Mucosa of descending colon (tissue), 3 donors: ENCODE measurements at places on chromosomes 6 and 20. TPM values are rescaled to one million over a fixed set of nuclear protein-coding genes. Genes with fewer than 3 reads are reported as not detected.
A peak's percentile ranks its signal among the peaks of the same experiment; 100 is the strongest.

The CALHM4 gene
- not detected for total RNA-seq

The PERP gene
- 72.9 TPM for total RNA-seq

The BFSP1 gene
- total RNA-seq = 0.70 TPM

The HCRTR2 gene
- not detected for total RNA-seq

DNA sequence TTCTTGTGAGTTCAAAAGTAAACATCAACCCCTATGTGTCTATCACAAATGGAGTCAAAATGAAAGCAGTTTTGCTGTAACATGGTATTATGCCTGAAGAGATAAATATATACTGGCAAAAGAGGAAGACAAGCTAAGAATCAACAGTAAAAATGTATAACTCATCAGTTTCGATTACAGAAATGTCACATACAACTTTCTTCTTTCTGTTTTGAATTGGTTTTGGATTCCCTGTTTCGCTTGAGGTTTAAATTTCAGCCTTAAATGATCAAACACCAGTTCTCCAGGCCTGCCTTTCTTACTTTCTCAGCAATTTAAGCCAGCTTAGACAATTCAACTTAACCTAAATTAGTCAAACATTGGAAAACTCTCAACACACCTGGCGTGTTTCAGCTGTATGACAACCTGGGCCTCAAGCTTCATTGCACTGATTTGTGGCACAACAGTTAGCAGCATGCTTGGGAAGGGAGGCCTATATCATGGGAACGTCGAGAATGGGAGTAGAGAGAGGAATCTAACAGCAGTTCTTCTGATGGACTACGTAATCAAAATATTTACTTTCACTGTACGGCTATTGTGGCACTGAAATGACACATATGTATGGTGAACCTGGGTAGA lies 51.9 kb upstream of the MARCKS start:
- no peak for DNase-seq

- DNase-seq = no peak
These were observed 256.2 kb downstream of the EPHA7 start for GRCh38 chr6:93163146-93163545.

DNA sequence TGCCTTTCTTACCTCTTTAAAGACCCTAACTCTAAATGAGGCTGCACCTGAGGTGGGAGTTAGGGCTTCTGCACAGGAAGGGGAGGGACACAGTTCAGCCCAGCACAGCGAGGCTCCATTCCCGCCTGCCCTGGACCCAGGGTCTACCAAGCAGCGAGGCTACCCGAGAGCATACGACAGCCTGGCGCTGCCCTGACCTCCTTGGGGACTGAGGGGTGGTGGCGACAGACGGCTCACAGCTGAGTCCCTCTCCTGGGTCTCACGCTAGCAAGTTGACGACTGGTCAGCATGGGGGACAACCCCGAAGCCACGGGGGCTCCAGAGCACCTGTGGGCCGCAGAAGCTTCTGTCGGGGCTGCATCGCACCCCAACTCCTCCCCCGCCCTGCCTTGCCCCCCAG lies 24.4 kb downstream of the SLC17A9 start:
- no peak for DNase-seq

- DNase-seq = no peak
These were observed 2.5 kb upstream of the LSM14B start for GRCh38 chr20:62119591-62120364.

DNA sequence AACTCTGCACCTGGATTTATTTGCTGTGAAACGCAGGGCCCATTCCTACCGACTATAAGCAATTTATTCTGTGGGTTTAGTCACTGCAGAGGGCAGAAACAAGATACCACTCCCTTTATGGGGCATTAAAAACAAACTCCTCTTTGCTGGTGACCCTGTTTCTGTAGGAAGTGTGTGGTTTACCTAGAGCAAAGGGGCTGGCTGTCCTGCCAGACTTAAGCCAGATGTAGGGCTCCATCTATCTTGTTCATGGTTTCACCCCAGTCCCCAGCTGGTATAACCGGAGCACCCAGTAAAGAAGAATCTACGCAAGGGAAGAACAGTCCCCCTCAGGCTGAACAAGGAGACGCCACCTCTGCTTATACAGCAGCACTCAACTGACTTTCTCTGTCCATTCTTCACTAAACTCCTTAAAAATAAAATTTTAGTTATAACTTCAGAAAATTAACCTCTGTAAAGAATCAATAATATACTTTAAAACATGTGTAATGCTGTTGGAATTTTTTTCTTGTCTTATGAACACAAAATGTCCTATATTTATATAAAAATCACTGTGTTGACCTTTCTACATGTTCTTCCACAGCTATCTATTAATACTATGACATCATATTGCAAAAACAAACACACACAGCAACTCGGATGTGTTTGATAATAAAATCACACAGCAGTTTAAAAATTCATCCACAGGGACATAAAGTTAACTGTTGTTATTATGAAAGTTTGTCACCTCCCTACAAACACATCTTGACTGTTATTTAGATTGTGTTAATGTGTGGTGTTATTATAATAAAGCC lies 126.1 kb upstream of the RPS6KA2 start:
- no peak for DNase-seq

- DNase-seq = no peak
These were observed 19.4 kb downstream of the MDGA1 start for GRCh38 chr6:37678078-37678846.

GRCh38 chr6:161318456-161318855 lies 44.6 kb upstream of the AGPAT4 start:
- no peak for DNase-seq

DNA sequence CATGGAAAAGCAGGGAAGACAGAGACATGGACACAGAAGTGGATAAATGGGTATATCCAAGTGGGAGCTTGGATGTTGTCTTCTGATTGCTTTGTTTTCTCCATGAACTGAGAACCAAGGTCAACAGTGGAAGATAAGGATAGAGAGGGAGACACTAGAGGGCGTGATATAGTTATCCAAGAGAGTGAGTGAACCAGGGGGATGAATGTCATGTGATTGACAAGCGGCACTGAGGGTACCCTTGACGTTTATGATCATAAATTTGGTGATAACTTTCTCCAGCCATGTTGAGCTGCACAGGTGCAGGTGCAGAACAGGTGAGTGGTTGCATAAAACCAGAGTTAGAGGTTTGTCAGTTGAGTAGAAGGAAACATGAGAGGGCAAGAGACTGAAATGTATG lies 20.7 kb downstream of the EBF4 start:
- DNase-seq = no peak

DNA sequence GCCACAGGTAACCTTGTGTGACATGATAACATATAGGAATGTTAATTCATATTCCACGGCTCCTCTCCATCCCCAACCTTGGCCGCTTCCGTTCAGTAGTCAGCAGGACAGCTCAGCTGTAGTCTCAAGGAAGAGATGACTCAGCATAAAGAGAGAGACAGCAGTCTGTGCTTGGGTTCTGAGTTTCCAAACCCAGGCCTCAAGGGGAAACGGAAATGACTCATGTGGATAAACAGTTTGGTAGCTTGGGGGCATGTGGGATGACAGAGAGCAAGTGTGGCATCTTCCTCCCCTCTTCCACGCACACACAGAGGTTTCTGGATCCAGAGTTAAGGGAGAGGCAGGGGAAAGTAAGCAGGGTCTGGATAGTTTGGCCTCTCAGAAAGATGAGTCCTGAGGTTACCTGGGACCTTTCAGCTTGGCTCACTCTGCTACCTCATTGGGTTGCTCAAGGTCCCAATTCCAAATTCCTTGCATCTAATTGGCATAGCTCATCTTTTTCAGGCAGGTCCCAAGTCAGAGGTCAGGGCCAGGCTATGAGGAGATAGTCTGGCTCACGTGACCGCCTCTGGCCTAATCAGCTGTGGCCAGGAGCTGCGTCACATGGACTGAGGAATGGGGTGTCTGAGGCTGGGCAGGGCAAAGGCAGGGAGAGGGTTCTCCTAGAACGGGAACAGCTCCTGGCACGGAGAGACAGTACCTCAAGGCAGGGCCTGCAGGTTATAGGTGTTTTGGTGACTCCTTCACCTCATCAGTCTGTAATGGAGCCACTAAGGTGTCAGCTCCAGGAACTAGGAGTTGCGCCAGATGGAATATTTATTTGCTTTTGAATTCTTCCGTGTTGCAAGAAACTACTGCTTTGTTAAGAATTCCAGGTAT lies 36.5 kb upstream of the MLN start:
- peak; percentile 20 for DNase-seq

- DNase-seq = no peak
These were observed 506 bp downstream of the ARFGAP1 start for GRCh38 chr20:63273059-63273579.

GRCh38 chr6:139378226-139378625 lies 3.8 kb upstream of the CITED2 start:
- no peak for DNase-seq

DNA sequence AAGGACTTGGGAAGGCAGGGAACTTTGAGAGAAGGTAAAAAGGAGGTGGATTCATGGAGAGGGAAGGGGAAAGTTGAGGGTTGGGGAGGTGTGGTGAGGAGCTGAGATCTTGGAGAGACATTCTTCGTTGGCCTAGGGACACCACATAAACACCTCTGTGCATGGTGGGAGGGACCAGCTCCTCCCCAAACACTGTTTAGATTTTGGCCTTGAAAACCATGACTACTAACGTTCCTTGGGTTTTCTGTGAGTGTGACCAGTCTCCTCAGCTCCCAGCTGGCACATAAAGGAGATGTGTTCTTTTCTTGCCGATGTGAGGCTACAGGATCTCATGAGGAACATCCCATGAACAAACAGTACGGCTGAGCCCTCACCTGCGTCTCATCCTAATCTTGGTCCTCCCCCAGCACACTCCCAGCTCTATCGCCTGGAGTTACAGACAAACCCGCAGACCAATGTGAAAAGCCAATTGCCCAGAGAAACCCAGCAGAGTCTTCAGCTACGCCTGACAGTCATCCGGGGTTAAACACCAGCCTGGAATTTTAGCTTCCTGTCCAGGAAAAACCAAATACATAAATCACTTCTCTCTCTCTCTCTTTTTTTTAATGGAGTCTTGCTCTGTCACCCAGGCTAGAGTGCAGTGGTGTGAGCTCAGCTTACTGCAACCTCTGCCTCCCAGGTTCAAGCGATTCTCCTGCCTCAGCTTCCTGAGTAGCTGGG lies 22.0 kb upstream of the DDR1 start:
- no peak for DNase-seq

DNA sequence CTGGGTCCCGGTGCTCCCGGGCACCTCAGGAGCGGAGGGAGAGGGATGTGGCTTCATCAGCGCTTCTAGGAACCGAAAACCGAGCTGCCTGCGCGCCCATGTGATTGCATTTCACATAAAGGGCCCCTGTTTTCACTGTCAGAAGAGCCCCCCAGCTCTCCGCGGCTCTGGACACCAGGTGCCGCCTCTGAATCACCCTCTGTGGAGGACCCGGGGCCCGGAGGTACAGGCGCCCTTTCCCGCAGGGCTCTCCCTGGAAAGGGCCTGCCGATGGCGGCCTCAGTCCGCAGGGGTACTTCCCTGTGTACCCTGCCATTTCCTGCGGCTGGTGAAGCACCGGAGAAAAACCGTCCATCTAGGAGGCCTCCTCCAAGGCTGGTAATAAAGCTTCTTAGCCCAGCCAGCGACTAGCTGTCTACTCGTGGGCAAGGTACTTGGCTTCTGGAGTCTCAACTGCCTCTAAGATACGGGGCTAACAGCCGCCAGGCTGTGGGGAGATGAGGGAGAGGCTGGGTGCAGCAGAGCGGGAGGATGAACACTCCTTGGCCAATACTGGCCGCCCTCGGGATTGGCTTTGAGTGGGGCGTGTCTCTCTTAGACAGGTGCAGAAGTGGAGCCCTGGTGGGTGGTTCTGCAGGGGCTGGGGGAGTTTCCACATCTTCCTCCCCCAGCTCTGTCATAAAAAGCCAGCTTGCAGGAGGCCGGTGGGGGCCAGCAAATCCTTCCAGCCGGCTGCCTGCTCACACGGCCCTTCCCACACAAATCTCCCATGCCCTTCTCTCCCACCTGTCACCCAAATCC lies 1.6 kb downstream of the PPP1R16B start:
- peak; percentile 18 for DNase-seq

DNA sequence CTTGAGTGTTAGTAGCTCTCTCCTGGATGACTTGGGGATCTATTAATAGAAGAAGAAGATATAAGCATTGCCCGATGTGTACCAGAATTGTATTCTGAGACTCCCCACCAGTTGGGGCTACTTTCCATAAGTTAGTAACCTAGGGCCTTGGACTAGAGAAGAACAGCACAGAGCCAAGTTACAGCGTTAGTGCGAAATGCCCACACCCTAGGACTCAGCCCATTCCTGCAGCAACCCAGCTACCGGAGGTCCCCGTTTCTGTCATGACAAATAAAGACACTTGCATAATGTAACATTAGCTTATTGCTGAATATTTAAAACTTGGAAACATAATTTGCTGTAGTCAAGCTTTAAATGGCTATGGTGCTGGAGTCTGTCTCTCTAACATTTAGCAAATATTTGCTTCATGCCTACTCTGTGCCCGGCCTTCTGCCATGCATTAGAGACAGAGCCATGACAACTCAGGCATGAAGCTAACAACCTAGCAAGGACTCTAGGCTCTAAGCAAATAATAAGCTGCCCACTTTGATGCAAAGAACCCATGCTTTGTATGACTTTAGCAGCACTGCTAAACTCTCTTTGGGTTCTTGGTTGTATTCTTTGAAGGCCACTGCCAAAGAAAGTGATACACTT lies 103.4 kb upstream of the COL21A1 start:
- DNase-seq = no peak

- DNase-seq = no peak
These were observed 274.1 kb downstream of the HACE1 start for GRCh38 chr6:104585646-104586045.

DNA sequence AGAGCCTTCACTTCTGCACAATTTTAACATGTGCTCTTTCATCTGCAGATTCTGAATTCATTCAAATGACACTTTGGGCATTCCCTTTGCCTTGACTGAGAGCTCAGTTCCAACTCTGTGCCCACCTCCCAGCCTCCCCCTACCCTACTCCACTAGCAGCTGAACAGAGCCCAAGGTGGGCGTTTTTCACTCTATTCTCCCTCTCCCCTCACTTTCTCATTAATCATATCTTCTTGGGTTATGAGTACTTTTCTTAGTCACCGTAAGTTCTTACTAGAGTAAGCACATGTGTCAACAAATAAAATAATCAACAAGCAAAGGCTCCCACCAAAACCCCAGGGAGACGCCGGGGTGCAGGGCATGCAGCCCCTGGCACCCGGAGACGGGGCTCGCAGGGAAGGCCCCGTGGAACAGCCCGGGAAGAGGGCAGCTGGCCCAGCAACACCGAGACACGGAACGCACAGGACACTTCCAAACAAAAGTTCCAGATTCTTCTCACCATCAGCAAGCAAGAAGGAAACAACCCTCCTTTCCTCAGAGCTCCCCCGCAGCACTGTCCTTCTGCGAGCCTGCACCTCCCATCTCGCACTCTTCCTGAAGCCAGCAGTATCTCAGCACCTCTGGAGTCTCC lies 34.1 kb downstream of the TAF4 start:
- DNase-seq = no peak

GRCh38 chr6:133040094-133040802 lies 200.9 kb upstream of the EYA4 start:
- no peak for DNase-seq

- DNase-seq = peak; percentile 70
These were observed 26.3 kb downstream of the SPDEF start for GRCh38 chr6:34529665-34530327.
